ENCODE measurements at places on chromosomes 6 and 20.

DNA sequence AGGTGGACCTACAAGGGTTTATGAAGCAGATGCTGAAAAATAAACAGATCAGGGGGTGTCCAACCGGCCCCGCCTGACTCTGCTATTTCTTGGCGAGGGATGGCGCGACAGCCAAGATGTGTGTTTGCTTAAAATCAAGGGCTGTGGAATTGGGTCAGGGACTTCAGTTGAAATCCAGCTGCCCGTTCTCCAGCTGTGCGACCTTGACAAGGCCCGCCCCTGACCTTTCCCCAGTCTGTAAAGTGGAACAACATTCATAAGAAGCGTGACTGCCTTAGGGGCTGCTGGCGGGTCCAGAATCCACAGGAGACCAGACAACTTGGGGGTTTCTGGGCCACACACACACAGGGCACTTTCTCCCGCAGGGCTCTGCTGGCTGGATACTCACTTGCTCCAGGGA lies 517.5 kb downstream of the PREX1 start:
- DNase-seq = no peak

- DNase-seq = no peak
These were observed 155.5 kb downstream of the GJA1 start for GRCh38 chr6:121590916-121591315.

- no peak for DNase-seq
These were observed 71.4 kb downstream of the ALDH5A1 start for GRCh38 chr6:24566020-24566767.

DNA sequence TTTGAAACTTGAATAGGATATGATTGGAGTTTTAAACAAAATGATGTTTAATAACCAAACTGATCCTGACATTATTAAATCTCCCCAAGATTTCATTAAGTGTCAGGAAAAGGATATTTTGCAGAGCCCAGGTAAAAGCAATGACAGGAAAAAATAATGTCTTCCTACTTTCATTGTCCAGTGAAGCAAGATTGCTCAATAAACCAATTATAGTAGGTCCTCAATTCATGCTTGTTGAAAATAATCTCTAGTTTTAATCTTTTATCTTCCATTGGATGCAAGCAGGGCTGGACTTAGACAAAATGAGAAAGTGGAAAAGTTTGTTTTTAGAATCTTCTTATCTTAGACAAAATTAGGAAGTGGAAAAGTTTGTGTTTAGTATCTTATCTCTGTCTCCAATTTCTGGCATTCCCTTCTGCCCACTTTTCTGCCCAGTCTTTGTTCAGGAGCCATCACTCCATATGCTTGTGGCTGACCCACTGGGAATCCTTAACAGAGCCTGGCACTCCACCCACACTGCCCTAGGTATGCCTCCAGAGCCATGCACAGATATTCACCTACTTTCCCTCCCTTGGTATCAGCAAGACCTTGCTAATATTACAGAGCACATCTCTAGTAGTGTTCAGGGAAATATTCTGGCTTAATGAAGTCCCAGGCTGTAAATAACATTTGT lies 57.0 kb upstream of the CARMIL1 start:
- no peak for DNase-seq

GRCh38 chr6:27864906-27865849 lies 47.0 kb downstream of the OR2B2 start:
- no peak for DNase-seq

DNA sequence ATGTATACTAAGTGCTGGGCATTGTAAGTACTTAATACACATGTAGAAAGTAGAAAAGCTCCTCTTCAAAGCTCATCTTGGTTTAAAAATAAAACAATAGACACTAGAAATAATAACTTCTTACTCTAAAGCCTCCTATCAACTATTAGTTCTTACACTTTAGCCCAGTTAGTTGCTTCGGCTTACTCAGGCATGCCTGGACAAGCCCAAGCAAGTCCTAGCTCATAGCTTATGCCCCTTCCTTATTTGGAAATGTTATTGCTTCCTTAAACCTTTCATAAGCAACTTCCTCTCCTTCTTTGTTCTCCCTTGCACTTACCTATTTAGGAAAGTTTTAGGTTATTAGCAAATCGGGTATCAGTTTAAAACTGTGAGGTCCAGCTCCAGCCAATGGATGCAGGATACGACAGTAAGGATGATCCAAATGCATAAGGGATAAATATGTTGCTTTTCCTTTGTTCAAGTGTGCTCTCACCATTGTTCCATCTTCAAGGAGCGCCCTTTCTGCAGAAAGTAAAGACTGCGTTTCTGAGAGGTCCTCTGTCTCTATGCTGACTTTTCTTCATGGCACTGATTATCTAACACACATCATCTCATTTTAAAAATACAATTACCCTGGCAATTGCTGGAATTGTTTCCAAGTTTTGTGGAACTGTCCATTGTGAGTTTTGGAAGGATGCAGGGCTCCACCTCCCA lies 12.3 kb downstream of the TMEM30A start:
- DNase-seq = no peak

DNA sequence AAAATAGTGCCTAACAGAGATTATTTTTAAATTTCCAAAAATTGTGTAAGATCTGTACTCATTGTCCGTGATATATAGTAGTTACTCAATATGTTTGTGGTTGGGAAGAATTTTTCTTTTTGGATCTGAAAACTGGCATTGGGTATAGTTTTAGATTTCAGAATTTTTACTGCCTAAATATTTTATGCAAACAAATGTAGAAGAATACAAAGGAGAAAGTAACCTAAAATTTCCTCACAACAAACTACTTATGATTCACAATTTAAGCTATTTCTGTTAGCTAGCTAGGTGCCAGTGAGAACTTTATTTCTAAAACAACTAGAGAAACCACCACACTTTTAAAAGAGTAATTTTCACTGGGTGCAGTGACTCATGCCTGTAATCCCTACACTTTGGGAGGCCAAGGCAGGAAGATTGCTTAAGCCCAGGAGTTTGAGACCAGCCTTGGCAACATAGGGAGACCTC lies 38.8 kb downstream of the SESN1 start:
- DNase-seq = no peak

GRCh38 chr20:3732327-3733118 lies at the start of gene HSPA12B:
Gene HSPA12B (plus strand): TSS chr20:3732685. CDS start chr20:3738675, 5,990 bp downstream.
- DNase-seq = no peak

- no peak for DNase-seq
These were observed 88.6 kb downstream of the PDE10A start for GRCh38 chr6:165574220-165575157.

GRCh38 chr6:27078734-27079357 lies 168.7 kb upstream of the PRSS16 start:
- DNase-seq = no peak

DNA sequence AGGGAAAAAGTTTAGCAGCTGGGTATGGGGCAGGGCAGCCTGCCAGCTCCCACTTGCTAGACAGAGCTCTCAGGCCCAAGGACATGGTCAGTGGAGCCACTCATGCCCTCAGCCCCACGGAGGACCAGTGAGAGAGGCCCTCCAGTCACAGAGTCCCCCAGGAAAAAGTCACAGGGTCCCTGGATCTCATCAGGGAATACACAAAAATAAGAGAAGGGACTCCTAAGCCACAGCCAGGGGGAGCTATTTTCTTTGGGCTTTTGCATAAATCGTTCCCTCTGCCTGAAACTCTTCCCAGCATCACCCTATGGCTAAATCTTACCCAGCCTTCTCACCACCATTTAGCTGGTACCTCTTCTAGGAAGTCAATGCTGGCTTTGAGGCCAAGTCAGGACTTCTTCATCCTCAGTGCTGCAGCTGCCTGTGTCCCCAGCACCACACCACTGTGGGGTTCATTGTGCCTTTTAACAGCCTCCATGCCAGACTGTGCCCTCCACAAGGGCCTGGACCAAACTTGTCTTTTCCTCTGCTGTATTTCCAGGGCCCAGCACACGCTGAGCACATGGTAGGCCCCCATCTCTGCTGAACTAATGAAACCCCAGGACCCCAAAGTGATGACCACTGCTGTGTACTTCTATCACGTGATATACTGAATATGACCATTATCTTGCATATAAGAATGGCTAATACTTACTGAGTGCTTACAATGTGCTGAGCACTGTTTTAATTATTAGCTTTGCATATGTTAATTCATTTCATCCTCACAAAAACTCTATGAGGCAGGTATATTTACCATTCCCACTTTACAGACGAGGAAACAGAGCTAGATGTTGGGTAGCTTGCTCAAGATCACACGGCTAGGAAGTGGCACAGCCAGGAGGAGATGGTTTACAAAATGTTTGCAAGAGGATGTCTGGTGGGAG lies 2.0 kb downstream of the ZNF335 start:
- no peak for DNase-seq

GRCh38 chr6:21238208-21238607 lies 355.3 kb upstream of the SOX4 start:
- no peak for DNase-seq

DNA sequence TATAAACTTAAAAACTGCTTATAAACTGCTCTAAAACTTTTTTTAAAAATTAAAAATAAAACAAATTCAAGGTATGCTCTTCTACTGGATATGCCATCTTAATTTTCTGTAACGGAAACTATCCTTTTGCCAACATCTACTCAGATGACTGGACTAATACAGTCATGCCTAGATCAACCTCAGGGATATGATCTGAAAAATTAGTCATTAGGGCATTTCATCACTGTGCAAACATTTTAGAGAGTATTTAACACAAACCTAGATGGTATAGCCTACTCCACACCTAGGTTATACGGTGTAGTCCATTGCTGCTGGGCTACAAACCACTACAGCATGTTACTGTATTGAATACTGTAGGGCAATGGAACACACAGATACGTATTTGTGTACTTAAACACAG lies 64.8 kb downstream of the TRIM27 start:
- DNase-seq = no peak

- DNase-seq = no peak
These were observed at the start of gene HLA-DOB for GRCh38 chr6:32816746-32817204. Gene HLA-DOB (minus strand): TSS chr6:32817002. CDS start chr6:32816951, 51 bp downstream.

DNA sequence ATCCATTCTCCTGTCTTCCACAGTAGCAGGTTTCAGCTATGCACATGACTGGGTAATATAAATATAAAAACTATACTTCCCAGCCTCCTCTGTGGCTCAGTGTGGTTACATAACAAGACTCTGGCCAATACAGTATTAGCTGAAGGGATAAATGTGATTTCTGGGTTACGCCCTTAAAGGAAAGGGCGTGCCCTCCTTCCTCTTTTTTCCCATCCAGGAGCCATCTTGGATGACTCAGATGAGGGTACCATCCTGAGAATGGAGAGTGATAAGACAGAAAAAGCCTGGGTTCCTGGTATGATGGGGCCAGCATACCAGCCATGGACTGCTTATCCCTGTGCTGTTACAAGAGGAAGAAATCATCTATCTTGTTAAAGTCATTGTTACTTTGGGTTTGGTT lies 123.3 kb downstream of the NFATC2 start:
- DNase-seq = no peak

DNA sequence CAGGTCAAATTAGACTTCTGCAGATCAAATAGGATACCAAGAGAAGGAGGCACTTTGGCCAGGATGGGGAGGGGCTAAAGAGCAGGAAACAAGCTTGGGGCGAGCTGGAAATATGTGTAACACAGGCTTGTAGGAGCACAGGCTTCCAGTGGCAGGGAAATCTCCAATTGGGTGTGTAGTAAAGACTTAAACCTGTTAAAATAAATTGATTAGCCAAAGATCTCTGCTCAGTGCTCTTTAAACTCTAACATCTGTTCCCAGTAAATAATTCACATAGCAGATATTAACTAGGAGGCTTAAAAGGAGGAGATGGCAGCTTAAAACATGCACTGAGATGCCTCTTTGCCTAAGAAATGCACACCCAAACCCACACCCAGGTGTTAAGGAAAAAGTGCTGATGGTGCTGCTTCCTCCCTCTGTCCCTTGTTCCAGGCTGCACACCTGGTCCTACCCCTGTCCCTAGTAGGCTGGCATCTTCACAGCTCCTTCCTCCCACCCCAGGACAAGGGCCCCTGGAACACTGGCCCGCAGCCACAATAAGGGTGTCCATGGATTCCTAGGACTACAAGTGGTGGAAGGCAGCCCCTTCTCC lies 93.5 kb upstream of the MLN start:
- no peak for DNase-seq

DNA sequence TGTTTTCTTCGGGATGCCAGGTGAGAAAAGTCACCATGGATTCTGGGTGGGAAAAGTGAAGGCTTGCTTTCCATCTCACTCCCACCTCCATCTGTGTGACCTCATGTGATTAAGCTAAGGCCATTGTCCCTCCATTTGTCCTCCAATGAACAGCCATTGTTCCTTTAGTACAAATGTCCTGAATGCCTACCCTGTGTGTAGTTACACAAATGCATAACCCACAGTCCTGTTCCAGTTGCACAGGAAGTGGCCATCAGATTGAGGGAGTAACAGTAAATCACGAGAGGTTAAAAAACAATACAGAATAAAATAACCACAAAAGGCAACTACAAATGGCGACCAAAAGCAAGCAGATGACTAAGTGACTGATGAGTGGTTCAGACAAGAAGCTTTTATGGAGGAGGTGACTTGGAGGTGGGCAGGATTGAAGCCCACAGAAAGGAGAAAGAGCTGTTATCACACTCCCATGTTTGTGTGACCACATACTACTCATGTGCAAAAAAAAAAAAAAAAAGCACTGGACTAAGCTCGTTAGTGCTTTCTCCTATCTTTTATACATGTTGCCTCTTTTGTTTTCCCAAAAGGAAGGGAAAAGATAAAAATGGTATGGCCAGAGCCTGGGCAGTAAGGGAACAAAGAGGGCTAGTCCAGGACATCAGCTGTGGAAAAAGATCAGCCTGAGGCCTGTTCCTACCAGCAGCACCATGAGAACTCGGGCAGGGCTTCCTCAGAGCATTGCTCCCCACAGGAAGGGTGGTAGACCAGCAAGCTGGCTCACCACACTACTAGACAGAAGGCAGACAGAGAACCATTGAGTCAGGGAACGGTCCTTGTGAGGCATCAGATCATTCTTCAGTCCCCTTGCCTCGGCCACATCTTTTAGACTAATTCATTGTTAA lies 111.0 kb downstream of the TFAP2A start:
- DNase-seq = no peak

- no peak for DNase-seq
These were observed 386.1 kb upstream of the ZFP64 start for GRCh38 chr20:52577696-52578095.

DNA sequence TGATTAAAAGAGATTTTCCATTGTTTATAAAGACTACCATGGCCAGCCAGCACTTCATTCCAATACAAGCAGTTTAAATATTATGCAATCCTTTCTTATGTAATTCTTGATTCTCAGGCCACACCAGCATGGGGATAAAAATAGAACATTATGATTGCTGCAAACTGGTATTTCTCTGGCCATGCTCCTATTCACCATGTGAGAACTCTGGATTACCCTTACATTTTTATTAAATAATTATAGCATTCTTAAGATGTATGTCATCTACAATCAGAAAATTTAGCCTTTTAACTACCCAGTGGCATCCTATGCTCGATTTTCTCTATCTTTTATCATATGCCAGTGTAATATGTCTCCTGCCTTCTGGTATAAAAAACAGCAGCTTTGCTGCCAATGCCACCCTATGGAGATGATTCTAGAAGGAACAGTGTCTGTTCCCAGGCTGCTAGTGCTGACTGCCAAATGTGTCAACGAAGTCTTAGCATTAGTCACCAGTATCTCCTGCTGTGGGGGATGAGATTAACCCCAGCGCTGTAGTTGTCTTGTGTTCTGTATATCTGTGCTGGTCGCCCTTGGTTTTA lies 501.4 kb downstream of the BCKDHB start:
- DNase-seq = no peak
